ENCODE measurements at places on chromosomes 7 and 10.

DNA sequence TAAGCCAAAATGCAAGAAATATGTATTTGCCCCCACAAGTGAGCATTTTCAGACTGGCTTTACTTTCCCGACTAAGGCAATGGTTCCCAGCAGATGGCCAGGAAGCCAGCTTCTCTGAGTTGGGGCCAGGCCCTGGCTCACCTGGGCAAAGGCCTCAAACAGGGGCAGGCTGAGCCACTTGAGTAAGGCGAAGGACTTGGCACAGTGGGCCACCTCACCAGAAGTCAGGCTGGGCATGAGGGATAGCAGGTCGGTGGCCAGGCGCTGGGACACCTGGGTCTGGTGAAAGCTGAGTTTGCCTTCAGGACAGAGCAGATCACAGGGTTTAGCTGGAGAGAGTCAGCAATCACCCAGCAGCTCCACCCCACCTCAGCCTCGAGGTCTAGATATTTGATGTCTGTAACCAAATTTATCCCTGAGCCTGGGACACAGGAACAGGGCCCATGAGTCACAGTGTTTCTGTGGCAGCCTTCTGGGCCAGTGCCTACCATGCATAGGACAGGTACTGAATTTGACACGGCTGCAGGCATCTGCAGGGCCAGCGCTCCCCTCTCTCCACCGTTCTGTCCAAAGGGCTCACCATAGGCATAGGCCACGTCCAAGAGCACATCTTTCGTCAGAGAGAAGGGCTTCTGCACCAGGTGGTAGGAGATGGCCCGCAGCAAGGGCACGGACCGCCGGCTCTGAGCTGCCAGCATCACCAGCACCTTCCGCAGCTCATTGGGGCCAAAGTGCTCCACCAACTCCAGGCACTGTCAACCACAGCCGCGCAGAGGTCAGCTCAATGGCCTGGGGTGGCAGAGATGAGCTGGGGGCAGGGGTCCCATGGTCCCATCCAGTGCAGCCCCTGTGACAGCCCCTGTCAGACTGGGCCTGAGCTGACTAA lies 7.3 kb downstream of the TBRG4 start:
- DNase-seq: no peak

DNA sequence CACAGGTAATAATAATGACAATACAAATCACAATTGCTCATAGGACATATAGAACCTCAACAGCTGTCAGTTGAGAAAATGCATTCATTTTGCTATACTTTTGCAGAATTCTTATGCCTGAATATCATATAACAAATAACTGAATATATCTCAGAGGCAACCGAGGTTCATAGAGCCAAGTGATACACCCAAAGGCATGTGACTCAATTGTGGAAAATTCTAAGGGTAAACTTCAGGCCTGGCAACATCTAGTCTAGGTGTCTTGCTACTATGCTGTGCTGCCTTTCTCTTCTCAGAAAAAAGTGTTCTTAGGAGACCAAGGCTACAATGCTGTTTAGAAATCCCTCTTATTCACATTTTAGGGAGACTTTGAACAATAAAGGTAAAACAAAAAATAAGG lies 270.7 kb downstream of the BAMBI start:
- no peak for DNase-seq

DNA sequence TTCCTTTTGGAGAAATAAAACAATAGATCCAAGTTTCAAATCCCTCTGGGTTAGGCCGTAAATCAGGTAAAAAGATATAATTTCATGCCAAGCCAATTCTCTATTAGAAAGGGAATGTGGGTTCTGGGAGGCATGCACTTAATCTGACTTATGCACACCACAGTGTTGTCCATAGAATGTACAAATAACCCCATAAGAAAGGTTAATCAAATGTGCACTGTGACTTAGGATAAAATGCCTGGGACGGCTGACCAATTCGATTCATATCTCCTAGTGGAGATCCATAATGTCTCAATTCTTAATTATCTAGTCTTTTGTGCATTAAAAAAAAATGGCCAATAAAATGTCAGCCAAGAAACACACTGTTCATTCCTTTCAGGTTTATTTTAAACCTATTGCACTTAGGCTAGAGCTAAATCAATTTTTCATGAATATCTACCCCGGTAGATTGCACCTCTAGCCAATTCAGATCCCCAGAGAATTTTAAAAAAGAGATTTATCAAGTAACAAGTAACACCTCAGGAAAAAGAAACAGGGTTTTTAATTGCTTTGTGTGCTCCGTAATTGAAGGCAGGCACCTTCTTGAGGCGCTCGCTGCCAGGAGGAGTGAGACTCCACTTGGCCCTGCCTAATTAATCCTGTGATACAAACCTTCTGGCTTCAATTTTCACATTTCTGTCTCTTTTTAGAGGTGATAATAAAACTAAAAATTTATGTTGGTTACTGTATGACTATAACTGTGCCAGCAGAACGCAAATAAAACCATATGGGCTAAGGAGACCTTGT lies 265.1 kb downstream of the ETV1 start:
- DNase-seq: no peak

DNA sequence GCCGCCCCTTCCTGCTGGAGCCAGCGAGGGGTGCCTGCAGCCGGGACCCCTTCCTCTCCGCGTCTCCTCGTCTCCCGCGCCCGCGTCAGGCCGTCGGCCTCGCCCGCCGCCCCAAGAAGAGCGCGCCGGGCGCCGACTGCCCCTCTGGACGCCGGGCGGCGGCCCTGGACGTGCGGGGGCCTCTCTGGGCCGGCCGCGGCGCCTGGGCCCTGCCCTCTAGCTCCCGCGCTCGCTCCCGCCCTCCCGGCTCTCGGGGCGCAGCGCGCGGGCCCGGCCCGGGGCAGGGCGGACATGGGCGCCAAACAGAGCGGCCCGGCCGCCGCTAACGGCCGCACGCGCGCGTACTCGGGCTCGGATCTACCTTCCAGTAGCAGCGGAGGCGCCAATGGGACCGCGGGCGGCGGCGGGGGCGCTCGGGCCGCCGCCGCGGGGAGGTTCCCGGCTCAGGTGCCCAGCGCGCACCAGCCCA lies 704 bp downstream of the ZNRF2 start:
- DNase-seq: no peak

GRCh38 chr10:125799451-125800182 lies 23.4 kb downstream of the UROS start:
- no peak for DNase-seq

DNA sequence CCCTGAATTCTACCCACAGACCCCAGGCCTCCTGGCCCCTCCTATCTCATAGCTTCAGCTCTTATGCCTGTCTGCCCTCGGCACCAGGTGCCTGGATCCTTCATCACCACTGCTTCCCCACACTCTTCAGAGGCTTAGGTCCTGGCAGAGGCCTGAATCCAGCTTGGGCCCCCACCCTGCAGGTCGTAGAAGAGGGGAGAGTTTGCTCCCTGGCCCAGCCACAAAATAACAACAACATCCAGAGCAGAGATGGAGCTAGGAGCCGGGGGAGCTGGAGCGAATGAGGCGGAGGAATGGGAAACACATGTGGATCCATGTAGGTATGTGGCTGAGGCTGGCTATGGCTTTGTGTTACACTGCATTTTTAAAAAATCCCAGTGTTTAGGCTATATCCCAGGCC lies 7.8 kb upstream of the OPN4 start:
- no peak for DNase-seq

- no peak for DNase-seq
These were observed 38.9 kb downstream of the POU6F2 start for GRCh38 chr7:39016609-39017008.

GRCh38 chr10:102514487-102515311 lies 10.9 kb downstream of the SUFU start:
- DNase-seq: no peak

- DNase-seq: no peak
These were observed 78.9 kb downstream of the SVIL start for GRCh38 chr10:29555746-29556481.

DNA sequence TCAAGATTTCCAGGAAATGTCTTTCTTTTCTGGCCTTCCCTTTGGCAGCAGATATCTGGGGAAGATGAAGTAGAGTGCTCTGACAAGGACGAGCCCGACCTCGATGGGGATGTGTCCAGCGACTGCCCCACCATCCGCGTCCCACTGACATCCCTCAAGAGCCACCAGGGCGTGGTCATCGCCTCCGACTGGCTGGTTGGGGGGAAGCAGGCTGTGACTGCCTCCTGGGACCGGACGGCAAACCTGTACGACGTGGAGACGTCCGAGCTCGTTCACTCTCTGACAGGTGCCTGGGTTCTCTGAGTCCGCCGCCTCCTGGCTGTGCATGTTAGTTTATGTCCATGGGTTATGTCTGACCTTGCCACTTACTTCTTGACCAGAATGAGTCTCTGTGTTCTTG lies 47.4 kb downstream of the WDR37 start:
- no peak for DNase-seq

- no peak for DNase-seq
These were observed 3.1 kb downstream of the DYDC2 start for GRCh38 chr10:80359644-80360043.

DNA sequence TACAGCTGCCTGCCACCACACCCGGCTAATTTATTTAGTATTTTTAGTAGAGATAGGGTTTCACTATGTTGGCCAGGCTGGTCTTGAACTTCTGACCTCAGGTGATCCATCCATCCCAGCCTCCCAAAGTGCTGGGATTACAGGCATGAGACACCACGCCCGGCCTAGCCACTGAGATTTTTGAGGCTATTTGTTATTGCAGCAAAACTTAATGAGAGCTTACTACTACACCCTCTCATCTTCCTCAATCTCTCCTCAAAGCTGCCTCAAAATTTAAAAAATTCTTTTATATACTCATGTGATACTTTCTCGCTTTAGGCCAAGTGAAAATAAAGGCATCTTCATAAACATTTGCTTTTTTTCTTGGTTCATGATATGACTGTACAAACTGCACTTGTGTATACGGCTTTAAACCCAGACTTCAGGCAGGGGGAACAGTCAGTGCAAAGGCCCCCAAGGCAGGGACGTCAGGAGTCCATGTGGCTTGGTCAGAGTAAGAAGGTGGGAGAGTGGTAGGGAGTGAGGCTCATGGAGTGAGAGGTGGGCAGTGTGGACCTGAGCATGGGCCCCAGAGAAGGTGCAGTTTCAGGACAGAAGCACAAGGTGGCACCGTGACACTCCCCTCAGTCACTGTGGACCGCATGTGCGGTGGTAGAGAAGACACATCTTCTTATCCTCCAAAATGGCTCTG lies 55.5 kb downstream of the SYPL1 start:
- DNase-seq: peak; percentile 37

- DNase-seq: no peak
These were observed 193.1 kb downstream of the COBL start for GRCh38 chr7:51123322-51124019.

- no peak for DNase-seq
These were observed 112.2 kb downstream of the ADARB2 start for GRCh38 chr10:1625079-1625478.

GRCh38 chr10:63294781-63295180 lies 161.7 kb downstream of the NRBF2 start:
- DNase-seq: no peak

- DNase-seq: no peak
These were observed 705.5 kb downstream of the POM121L12 start for GRCh38 chr7:53740971-53741370.

DNA sequence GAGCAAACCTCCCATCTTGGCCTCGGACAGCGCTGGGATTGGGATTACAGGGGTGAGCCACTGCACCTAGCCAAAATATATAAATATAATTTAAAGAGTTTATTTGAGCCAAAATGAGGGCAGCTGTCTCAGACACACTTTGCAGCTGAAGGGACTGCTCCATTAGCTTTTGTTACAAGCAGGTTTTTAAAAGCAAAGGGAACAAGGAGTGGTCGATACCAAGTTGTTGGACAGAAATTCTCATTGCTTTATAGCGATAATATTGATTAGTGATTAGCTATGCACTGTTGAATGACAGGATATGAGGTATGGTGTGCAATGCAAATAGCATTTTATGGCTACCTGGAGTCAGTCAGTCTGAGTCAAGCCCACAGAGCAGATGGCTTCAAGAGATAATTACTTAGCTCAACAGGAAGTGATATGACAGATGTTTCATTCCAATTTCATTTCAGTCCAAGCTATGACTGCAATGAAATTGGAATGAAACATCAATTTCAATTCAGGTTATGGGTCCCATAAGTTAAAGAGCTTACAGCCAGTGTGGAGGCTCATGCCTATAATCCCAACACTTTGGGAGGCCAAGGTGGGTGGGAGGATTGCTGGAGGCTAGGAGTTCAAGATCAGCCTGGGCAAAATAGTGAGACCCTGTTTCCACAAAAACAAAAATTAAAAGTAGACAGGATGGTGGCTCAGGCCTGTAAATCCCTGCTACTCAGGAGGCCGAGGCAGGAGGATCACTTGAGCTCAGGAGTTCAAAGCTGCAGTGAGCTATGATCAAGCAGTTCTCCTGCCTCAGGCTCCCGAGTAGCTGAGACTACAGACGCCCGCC lies 23.1 kb downstream of the TYW1 start:
- DNase-seq: no peak

- DNase-seq: no peak
These were observed 97.8 kb downstream of the HIPK2 start for GRCh38 chr7:139679731-139680594.

- no peak for DNase-seq
These were observed 34.8 kb upstream of the HNRNPH3 start for GRCh38 chr10:68296843-68297663.

DNA sequence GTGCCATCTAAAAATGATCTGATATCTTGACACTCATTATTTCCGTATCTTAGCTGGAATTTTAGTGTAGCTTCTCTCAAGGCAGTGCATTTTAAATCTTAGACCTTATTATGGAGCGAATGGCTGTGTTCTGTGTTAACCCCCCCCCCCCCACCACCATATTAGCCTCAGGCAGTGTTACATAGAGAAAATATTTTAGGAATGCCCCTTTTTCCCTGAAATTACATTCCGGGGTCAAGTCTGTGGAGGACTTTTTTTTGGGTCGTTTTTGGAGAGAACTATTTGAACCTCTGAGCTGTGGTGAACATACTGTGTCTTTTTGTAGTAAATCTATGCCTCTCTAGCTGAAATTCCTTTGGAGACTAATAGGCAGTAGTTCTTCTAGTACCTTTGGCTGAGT lies 3.1 kb downstream of the CCDC126 start:
- DNase-seq: no peak

GRCh38 chr7:73611017-73611555 lies 13.2 kb downstream of the MLXIPL start:
- DNase-seq: no peak

GRCh38 chr10:86969421-86970041 lies 1.2 kb downstream of the ADIRF start:
- no peak for DNase-seq

GRCh38 chr7:11328309-11328708 lies 354.6 kb downstream of the PHF14 start:
- no peak for DNase-seq

- DNase-seq: no peak
These were observed 90.3 kb downstream of the INPP5A start for GRCh38 chr10:132627666-132628531.

GRCh38 chr7:130301501-130302020 lies 8.6 kb downstream of the CPA4 start:
- DNase-seq: no peak

- DNase-seq: no peak
These were observed 24.3 kb downstream of the SLC29A3 start for GRCh38 chr10:71343392-71343773.

- DNase-seq: no peak
These were observed 194.9 kb upstream of the MGMT start for GRCh38 chr10:129272176-129272575.

- no peak for DNase-seq
These were observed 104.4 kb upstream of the FAM3C start for GRCh38 chr7:121500360-121501058.
